Fibroblast of skin of left biceps (primary cell): ENCODE measurements at places on chromosomes 3 and 15.

- DNase-seq: no peak
These were observed 113.2 kb downstream of the TCF12 start for GRCh38 chr15:57031605-57032004.

GRCh38 chr3:140284372-140284771, 349.4 kb downstream of the CLSTN2 start:
- no peak for DNase-seq

DNA sequence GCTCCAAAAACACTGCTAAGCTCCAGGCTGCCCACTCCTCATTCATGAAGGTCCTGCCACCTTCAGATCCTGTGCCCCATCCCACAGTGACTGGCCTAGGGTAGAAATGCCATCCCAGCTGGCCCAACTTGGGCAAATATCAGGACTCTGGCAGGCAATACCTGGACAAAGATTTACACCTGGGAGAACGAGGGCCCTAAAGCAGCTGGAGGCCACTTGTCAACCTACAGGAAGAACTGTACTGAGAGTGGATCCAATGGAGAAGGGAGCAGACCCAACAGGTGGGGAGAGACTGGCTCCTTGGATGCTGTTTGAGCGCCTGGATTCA, 57.1 kb upstream of the GATA2 start:
- DNase-seq: no peak

DNA sequence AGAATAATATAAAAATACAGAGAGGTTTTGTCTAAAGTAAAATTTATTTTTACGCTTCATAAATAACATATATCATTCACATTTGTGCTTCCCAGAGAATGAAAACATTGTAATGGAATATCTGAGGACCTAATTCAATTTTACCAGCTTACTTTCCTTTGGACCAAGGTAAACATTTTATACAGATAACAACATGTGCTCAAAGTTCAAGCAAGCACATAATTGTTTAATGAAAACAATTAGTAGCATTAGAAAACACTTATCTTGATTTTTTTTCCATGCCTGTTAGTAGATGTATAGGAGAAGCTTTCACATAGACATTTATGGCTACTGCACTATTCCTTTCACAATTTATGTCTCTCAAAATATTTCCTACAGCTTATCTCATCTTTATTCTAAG, 400.0 kb downstream of the ZIC1 start:
- no peak for DNase-seq

DNA sequence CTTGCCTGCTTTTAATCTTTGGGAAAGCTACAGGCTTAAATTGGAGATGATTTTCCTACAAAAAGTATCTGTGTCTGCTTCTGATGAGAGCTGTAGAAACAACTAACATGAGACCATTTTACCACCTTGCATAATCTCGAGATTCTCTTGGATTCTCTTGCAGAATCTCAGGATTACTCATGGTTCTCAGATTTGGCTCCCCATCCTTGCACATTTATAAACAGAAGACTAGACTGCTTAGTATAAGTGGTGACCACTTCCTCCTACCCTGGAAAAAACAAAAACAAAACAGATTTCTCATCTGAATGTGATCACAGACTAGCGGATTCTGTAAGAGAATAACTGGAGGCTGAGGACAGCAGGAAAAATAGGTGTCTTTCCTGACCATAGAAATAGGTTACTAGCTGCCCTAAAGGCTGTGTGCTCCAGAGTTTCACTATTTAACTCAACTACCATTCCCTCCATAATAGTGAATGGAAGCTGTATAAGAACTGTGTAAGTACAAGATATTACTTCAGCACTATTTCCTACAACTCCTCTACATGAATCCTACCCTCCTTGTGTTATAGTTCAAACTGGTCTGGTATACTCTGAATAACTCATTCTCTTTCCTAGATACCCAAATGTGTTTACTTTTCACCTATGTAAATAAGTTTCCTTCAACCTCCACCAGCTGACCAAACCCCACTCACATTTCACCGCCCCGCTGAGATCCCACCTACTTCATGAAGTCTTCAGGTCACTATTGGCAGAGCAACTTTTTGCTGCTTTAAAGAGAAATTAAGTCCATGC, 122.2 kb upstream of the C2CD4B start:
- DNase-seq: no peak

- no peak for DNase-seq
These were observed 504 bp upstream of the PDHB start for GRCh38 chr3:58434168-58434504.

DNA sequence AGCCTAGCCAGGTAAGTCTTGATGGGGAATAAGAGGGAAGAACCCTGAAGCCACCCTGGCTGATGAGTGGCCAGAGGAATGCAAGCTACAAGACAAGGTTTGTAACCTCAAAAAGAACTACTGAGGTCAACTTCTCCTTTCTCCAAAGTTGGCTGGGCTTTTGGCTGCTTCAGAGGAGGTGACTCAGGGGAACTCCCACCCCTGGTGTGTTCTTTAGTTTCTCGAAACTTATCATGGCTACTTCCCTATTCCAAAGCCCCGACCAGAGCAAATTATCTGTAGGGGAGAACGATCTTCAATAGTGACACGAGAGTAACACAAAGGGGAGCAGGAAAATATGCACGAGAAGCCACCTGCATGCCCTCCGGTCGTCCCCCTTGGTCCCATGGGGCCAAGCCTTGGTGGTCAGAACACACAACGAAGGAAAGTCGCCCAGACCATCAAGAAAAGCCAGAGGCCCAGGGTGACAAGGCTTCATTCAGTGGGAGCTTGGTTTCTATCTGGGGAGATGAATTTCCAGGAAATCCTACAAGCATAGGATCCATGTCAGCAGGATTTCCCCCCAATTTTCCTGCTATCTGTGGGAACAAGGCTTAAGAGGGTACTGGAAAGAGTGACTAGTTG, 6.5 kb upstream of the BCL2A1 start:
- DNase-seq: no peak

GRCh38 chr15:70111203-70112073, 13.7 kb upstream of the TLE3 start:
- peak; percentile 78 for DNase-seq

- no peak for DNase-seq
These were observed 14.5 kb downstream of the SETD2 start for GRCh38 chr3:47149339-47149933.

DNA sequence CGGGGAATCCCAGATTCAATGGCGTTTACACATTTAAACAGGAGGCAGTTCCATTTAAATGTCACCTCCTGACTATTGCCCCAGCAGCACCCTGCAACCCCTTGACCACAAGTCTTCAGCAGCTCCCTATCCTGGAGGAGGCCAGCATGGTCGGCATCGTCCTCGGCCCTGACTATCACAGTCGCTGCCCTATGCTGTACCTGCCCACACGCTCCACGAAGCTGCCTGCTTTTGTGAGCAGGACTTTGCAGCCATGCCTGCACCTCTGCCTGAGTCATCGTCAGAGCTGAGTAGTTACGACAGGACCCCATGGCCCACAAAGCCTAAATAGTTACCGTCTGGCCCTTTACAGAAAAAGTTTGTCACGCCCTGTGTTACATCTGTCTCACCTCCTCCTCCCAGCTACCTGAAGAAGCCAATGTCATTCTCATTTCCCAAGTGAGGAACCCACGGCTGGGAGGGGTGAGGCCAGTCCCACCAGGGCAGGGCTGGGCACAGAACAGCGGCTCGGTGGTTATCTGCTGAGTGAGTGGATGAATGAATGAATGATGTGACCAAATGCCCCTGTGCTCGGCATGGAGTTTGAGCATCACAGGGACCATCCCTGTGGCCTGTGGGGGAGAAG, 47.8 kb upstream of the IQSEC1 start:
- DNase-seq: no peak
